ENCODE measurements at places on chromosomes 11 and 22.
A peak's percentile ranks its signal among the peaks of the same experiment; 100 is the strongest.

DNA sequence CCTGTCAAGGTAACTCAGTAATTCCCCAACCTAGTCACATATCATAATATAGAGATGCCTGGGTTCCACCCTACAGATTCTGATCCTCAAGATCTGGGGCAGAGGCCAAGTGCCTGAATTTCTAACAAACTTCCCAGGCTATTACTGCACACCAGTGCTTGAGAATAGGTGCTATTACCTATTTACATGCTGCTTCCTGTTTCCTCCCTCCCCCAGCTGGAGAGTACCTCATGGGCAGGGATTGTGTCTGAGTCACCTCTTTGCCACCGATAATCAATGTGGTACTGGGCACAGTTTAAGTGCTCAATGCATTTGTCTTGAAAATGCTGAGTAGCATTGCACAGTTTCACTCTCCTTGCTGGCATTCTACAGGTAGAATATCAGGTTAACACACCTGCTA is 582.2 kb upstream of the CADM1 start:
- no peak overlapping the region for H3K27ac ChIP-seq
- no peak overlapping the region for H3K4me3 ChIP-seq
- H3K27me3 ChIP-seq = no peaks in the 10 kb centered on the region
- H3K4me1 ChIP-seq = no peaks in the 10 kb centered on the region

- no peak for DNase-seq
- H3K27ac ChIP-seq = no peak overlapping the region
- H3K36me3 ChIP-seq = no peaks in the 10 kb centered on the region
- no peak overlapping the region for H3K4me3 ChIP-seq
- H3K27me3 ChIP-seq = no peaks in the 10 kb centered on the region
These were observed 523.6 kb upstream of the LUZP2 start for GRCh38 chr11:23973244-23973643.

- no peak for DNase-seq
- H3K4me3 ChIP-seq = no peak overlapping the region
- no peaks in the 10 kb centered on the region for H3K4me1 ChIP-seq
- H3K27ac ChIP-seq = no peak overlapping the region
- H3K27me3 ChIP-seq = peaks cover 6% of the 10 kb centered on the region
- peaks cover 3% of the 10 kb centered on the region for H3K36me3 ChIP-seq
These were observed 17.1 kb upstream of the CCT8L2 start for GRCh38 chr22:16609548-16610261.

DNA sequence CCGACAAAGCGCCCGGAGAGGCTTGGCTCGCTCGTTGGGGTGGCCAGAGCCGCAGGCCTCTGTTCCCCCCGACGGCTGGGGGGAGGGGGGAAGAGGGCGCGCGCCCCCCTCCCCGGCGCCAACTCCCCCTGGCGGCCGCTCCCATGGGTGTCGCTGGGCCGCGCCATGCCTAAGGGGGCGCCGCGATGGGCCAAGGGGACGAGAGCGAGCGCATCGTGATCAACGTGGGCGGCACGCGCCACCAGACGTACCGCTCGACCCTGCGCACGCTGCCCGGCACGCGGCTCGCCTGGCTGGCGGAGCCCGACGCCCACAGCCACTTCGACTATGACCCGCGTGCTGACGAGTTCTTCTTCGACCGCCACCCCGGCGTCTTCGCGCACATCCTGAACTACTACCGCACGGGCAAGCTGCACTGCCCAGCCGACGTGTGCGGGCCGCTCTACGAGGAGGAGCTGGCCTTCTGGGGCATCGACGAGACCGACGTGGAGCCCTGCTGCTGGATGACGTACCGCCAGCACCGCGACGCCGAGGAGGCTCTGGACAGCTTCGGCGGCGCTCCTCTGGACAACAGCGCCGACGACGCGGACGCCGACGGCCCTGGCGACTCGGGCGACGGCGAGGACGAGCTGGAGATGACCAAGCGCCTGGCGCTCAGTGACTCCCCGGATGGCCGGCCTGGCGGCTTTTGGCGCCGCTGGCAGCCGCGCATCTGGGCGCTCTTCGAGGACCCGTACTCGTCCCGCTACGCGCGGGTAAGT is 1.4 kb downstream of the KCNC1 start:
- no peaks in the 10 kb centered on the region for H3K36me3 ChIP-seq
- H3K27ac ChIP-seq = no peak overlapping the region
- H3K27me3 ChIP-seq = peaks cover 46% of the 10 kb centered on the region
- peaks cover 6% of the 10 kb centered on the region for H3K4me1 ChIP-seq
- DNase-seq = no peak

DNA sequence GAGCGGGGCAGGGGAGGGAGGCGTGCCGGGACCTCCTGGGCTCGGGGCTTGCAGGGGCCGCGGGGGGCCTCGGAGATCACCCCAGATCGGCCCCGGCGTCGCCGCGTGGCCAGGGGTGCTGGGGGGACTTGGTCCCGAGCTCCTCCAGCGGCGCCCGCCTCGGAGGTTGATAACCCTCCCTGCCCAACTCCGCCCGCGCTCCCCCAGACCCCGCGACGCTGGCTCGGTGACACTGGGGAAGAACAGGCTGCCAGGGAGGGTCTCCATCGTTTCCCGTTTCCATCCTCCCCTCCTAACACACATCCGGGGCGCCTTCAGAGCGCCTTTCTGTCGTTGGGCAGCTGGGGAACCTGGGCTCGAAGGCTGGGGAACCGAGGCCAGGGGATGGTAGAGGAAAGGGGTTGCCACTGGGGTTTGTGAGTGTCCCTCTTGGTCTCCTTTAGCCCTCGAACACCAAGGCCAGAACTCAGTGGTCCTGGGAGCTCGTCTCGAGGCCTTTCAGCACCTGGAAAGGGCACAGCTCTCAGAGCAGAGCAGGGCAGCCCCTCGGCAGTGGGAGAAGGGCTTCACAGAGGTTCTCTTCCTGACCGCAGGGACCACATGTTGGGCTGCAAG is 431 bp downstream of the SLC37A2 start:
- DNase-seq = no peak
- H3K27ac ChIP-seq = no peak overlapping the region
- H3K4me3 ChIP-seq = peak overlapping the region; percentile 81
- H3K4me1 ChIP-seq = peaks cover 9% of the 10 kb centered on the region
- no peaks in the 10 kb centered on the region for H3K36me3 ChIP-seq
- H3K27me3 ChIP-seq = peaks cover 50% of the 10 kb centered on the region

DNA sequence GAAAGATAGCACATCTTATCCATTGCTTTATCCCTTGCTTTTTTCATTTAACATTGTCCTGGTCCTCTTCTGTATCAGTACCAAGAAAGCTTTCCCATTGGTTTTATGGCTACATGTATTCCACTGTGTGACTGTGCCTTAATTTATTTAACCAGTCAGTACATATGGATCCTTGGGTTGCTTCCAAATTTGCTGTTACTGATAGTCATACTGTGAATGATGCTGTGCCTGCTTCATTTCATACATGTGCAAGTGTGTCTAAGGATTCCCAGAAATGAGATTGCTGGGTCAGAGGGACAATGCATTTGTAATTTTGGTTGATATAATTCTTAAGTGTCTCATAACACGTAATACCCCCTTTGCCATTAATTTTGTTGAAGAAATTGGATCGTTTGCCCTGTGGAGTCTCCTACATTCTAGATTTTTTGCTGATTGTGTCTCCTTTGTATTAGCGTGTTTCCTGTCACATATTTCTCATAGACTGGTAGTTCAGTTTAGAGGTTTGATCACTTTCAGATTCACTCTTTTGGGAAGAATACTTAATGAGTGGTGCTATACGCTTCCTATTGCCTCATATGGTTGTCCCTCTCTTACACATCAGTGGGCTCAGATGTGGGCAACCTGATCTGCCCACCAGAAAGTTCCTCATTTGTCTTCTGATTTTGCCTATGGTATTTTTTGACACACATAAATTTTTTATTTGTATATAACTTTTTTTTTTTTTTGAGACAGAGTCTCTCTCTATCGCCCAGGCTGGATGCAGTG is 35.3 kb downstream of the MYBPC3 start:
- no peaks in the 10 kb centered on the region for H3K27me3 ChIP-seq
- H3K4me1 ChIP-seq = peaks cover 4% of the 10 kb centered on the region
- H3K4me3 ChIP-seq = no peak overlapping the region
- DNase-seq = no peak
- H3K27ac ChIP-seq = peak overlapping the region; percentile 3

DNA sequence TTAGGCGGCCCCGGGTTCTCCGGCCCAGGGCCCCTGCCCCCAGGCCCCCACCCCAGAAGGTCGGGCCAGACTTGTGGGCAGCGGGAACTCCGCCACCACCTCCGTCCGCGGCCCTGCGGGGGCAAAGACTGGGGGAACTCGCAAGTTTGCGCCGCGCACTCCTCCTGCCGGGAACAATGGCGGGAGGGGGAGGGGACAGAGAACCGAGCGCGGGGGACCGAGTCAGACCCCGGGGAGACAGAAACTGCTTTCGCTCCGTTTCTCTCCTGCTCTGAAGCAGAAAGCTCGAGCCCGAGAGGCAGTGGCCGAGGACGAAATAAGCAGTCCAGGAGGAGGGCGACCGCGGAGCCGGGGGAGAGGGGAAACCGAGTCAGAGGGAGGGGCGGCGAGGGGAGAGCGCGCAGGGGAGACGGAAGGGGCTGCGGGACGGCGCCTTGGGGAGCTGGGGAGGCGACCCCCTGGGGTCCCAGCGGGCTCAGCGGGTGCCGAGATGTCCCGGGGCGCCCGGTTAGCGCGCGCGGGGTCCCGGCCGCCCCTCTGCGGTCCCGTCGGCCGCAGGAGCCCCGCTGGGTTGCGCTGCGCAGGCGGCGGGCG is 555 bp downstream of the TP53I11 start:
- H3K27me3 ChIP-seq = peaks cover 24% of the 10 kb centered on the region
- H3K4me1 ChIP-seq = peaks cover 13% of the 10 kb centered on the region
- H3K27ac ChIP-seq = no peak overlapping the region
- H3K36me3 ChIP-seq = no peaks in the 10 kb centered on the region

GRCh38 chr11:27394781-27395228 is 31.8 kb upstream of the CCDC34 start:
- DNase-seq = no peak
- H3K36me3 ChIP-seq = no peaks in the 10 kb centered on the region
- H3K4me1 ChIP-seq = peaks cover 3% of the 10 kb centered on the region
- peaks cover 21% of the 10 kb centered on the region for H3K27me3 ChIP-seq

DNA sequence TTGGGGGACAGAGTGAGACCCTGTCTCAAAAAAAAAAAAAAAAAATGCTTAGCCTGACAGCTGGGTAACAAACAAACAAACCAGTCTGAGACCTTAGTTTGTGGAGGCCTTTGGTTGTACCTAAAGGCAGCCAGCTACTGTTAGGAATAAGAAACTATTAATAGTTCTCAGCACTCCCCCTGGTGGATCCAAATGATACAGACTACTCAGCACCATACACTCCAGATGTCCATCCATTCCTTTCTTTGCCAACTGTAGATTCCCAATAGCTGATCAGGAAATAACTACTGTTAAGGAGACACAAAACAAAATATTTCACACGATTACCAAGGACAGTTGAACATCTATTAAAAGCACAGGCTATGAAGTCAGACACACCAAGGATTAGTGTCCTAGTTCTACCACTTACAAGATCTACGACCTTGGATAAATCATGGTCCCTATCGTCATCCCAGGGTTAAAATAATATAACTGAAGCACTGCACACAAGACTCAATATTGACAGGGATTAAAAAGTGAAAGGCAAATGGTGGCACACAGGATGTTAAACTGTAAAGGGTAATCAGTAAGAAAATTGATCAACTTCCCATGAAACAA is 17.2 kb downstream of the CLDN25 start:
- H3K4me3 ChIP-seq = no peak overlapping the region
- no peaks in the 10 kb centered on the region for H3K4me1 ChIP-seq
- no peak overlapping the region for H3K27ac ChIP-seq
- no peak for DNase-seq

DNA sequence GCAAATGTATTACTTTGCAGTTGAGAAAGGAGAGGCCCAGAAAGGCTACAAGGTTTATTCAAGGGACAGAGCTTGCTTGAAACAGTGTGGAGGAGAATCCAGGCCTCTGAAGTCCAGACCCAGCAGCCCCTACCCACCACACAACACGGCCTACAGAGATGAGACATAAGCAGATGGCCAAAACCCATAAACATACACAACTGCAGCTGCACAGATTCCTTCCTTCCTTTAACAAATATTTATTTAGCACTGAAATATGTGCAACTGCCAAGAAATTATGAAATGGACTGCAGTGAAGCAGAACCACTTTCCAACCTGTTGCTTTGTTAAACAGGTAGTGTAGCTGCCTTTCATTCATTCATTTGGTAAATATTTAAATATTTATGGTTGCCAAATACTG is 122.3 kb downstream of the SPATA19 start:
- H3K27me3 ChIP-seq = no peaks in the 10 kb centered on the region
- no peak overlapping the region for H3K27ac ChIP-seq
- H3K4me3 ChIP-seq = no peak overlapping the region

DNA sequence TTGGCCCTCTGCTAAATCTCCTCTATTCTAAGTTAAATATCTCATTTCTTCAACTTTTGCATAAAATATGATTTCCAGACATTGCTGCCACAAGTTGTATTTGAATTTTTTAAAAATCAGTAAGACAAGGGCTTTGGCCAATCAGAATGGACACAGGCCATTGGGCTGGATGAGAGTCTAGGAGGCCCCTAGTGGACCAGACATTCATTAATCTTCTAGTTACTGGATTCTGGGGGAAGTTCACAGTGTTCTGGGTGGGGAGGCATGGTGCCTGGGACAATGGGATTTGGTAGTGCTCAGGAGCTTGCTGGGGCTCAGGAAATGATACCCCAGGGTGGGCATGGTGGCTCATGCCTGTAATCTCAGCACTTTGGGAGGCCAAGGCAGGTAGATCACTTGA is 12.4 kb upstream of the SORL1 start:
- H3K27me3 ChIP-seq = peaks cover 2% of the 10 kb centered on the region
- no peak overlapping the region for H3K27ac ChIP-seq
- H3K4me3 ChIP-seq = no peak overlapping the region
- H3K4me1 ChIP-seq = peaks cover 7% of the 10 kb centered on the region
